Memory B cell (primary cell): ENCODE measurements at places on chromosomes 7 and 10.

- peak overlapping the region; percentile 76 for H3K27ac ChIP-seq
- peak; percentile 46 for DNase-seq
- H3K36me3 ChIP-seq = no peaks in the 10 kb centered on the region
- H3K4me3 ChIP-seq = peak overlapping the region; percentile 9
- peaks cover 16% of the 10 kb centered on the region for H3K4me1 ChIP-seq
These were observed 22.5 kb downstream of the HHEX start for GRCh38 chr10:92712016-92712889.

DNA sequence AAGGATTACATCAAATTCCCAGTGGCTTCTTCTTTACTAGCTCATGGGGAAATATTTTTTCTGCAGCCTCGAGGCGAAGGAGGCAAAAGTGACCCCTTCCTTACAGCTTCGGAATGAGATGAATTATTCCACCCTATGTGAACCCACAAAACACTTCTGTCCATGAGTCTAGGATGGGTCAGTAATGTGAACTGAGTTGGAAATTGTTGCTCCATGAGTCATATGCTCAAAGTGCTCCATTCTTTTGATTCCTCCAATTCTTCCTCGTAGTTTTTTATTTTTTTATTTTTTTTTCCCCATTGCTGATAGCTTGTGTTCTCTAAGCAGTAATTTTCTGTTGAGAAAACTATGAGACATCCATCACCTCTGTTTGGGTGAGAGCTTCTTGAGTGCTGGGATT is 31.7 kb upstream of the FAM204A start:
- no peaks in the 10 kb centered on the region for H3K4me1 ChIP-seq
- H3K27me3 ChIP-seq = peaks cover 10% of the 10 kb centered on the region
- H3K27ac ChIP-seq = no peak overlapping the region
- H3K36me3 ChIP-seq = no peaks in the 10 kb centered on the region
- H3K4me3 ChIP-seq = no peak overlapping the region
- DNase-seq = no peak

DNA sequence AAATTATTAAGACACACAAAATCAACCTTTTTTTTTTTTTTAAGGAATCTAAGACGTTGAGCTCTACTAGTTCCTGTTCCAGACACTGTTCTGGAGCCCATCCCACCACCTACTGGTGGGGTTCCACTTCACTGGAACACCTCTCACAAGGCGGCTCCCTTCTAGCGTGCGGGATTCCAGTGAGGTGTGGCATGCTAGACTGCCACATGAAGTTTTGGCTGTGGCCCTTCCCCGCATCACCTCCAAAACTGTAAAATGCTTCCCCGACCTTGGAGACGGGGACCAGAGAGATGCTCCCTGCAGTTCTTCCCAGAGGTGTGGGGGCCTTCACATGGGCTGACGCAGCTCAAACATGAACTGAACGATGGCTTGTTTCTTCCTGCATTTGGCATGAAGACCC is 12.6 kb downstream of the FAM53B start:
- no peak overlapping the region for H3K4me3 ChIP-seq
- no peaks in the 10 kb centered on the region for H3K27me3 ChIP-seq
- H3K4me1 ChIP-seq = peaks cover 65% of the 10 kb centered on the region
- no peak for DNase-seq

DNA sequence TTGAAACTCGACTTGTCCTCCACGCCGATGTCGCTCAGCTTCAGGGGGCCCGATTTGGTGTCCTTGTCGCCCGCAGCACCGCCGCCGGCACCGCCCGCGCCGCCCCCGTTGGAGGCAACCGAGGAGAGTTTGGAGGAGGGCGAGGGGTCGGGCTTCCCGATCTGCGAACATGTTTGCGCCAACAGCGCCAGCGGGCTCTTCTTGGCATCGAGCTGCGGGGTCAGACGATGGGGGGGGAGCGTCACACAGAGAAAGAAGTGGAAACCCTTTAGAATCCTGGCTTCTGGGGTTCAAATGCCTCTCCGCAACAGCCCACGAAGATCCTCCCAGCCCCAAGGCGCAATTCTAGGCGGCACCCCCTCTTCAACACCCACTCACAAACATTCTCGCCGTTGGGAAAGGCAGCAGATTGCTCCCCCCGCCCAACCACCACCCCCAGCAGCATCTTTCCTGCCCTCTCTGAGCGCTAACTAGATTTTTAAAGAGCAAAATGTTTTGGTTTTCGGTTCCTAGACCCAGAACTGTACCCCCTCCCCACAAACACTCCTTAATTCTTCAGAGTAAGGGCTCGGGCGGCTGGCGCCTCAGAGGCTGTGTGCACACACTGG is 1.3 kb downstream of the ZNF503 start:
- H3K4me3 ChIP-seq = peak overlapping the region; percentile 80
- peaks cover 11% of the 10 kb centered on the region for H3K4me1 ChIP-seq
- peaks cover 21% of the 10 kb centered on the region for H3K27me3 ChIP-seq
- H3K36me3 ChIP-seq = peaks cover 2% of the 10 kb centered on the region
- no peak overlapping the region for H3K27ac ChIP-seq
- no peak for DNase-seq

GRCh38 chr10:78739444-78740053 is 329.2 kb upstream of the ZMIZ1 start:
- H3K4me3 ChIP-seq = no peak overlapping the region
- no peak overlapping the region for H3K27ac ChIP-seq
- no peaks in the 10 kb centered on the region for H3K4me1 ChIP-seq

DNA sequence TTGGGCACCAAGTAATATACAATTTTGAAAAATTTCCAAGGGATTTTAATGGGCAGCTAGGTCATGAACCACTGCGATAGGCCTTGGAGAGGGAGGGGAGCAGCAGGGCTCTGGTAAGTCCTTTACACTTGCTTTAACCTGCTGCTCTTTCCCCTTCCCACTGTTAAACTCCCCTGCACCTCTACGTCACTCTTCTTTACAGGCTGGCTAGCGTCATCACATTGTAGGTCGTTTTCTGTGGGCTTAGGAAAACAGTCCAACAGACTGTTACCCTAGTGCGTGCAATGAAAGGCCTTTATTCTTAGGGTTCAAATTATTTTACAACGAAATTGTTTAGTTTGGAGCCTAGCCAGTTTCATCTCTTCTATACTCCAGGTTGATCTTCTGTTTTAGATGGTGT is 235.7 kb downstream of the AUTS2 start:
- peaks cover 17% of the 10 kb centered on the region for H3K36me3 ChIP-seq
- no peaks in the 10 kb centered on the region for H3K27me3 ChIP-seq
- H3K27ac ChIP-seq = peak overlapping the region; percentile 35
- no peak for DNase-seq
- H3K4me1 ChIP-seq = peaks cover 16% of the 10 kb centered on the region

GRCh38 chr10:130326954-130327353 is 190.8 kb downstream of the GLRX3 start:
- DNase-seq = no peak
- H3K27ac ChIP-seq = no peak overlapping the region
- H3K4me1 ChIP-seq = no peaks in the 10 kb centered on the region
- H3K27me3 ChIP-seq = peaks cover 3% of the 10 kb centered on the region

DNA sequence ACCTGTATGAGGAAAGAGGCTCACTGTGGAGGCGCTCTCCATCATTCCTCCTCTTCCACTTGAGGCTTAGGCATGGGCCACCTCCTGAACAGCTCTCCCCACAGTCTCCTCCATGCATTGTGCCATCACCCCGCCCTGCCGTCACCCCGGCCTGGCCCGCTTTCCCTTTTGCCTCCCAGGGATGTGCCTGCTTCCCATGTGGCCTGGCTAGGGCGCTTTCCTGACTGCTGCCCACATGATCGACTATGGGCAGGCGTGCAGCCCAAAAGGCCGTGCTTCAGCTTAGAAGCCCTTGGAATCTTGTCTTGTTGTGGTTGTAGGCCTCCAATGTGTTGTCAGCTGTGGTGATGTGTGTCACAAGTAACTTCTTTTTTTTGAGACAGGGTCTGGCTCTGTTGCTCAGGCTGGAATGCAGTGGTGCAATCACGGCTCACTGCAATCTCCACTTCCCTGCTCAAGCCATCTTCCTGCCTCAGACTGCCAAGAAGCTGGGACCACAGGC is 1.8 kb upstream of the ACTR3C start:
- H3K27ac ChIP-seq = peak overlapping the region; percentile 89
- peaks cover 20% of the 10 kb centered on the region for H3K36me3 ChIP-seq
- peak overlapping the region; percentile 90 for H3K4me3 ChIP-seq
- peaks cover 29% of the 10 kb centered on the region for H3K4me1 ChIP-seq
- H3K27me3 ChIP-seq = no peaks in the 10 kb centered on the region
- no peak for DNase-seq
